ENCODE measurements at places on chromosomes 4 and X.

DNA sequence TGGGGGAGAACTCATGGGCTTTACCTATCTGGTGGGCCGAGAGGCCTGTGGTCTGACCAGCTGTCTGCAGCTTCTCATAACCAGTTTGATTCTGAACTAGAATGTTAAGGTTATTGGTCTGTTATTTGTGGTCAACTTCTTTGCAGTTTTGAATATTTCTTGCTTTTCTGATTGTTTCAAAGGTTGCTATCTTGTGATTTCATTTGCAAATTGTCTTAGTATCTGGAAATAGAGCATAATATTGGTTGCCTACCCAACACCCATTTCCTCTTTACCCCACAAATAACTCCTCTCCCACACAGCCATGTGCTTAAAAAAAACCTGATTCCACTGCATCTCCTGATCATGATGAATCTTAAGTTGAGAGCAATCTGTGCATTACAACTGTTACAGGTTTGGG is 39.1 kb upstream of the BMP2K start:
- no peak for DNase-seq

- DNase-seq, result no peak
Observed at GRCh38 chr4:104022831-104023230, 303.0 kb upstream of the TACR3 start.

DNA sequence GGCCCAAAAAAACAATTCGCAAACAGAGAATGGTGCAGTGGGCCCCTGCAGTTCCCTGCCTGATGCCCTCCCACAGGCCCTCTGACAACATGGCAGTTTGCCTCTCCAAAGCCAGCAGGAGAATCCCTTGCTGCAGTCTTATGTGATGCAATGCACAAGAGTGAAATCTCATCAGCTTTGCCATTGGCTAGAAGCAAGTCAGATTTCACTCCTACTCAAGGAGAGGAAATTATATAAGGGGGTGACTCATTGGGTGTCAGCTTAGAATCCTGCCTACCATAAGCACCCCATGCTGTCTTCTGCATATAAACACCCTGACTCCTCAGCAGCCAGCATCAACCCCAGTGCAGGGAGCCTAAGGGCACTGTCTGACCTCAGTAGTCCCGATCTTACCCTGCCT is 157.3 kb upstream of the LDB2 start:
- DNase-seq, result no peak

- no peak for DNase-seq
Observed at GRCh38 chrX:69097451-69098236, 67.6 kb downstream of the PJA1 start.

GRCh38 chr4:184306949-184307348 is 89.3 kb upstream of the ENPP6 start:
- no peak for DNase-seq

DNA sequence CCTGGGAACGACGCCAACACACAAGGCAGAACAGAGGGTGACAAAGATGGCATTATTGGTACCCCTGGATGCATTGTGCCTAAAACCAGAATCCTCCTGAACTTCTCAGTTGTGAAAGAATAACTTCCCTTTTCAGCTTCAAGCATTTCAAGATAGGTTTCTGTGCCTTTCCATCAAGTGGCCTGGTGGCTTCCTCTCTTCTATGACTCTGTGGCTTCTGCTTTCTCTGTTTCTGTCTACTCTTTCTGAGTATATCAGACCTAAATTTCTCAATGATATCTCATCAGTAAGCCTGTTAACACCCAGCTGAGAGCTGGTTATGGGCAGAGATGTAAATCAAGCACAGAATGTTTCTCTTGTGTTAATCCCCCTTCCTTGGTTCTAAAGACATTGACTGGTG is 21.4 kb upstream of the FAM9B start:
- no peak for DNase-seq

GRCh38 chr4:83993774-83994173 is 457.9 kb downstream of the GPAT3 start:
- DNase-seq, result no peak

GRCh38 chrX:118062817-118063615 is 53.6 kb downstream of the KLHL13 start:
- DNase-seq, result no peak

- no peak for DNase-seq
Observed at GRCh38 chrX:110421500-110422455, 63.1 kb downstream of the RTL9 start.

GRCh38 chr4:81629366-81629765 is 157.7 kb upstream of the RASGEF1B start:
- no peak for DNase-seq

DNA sequence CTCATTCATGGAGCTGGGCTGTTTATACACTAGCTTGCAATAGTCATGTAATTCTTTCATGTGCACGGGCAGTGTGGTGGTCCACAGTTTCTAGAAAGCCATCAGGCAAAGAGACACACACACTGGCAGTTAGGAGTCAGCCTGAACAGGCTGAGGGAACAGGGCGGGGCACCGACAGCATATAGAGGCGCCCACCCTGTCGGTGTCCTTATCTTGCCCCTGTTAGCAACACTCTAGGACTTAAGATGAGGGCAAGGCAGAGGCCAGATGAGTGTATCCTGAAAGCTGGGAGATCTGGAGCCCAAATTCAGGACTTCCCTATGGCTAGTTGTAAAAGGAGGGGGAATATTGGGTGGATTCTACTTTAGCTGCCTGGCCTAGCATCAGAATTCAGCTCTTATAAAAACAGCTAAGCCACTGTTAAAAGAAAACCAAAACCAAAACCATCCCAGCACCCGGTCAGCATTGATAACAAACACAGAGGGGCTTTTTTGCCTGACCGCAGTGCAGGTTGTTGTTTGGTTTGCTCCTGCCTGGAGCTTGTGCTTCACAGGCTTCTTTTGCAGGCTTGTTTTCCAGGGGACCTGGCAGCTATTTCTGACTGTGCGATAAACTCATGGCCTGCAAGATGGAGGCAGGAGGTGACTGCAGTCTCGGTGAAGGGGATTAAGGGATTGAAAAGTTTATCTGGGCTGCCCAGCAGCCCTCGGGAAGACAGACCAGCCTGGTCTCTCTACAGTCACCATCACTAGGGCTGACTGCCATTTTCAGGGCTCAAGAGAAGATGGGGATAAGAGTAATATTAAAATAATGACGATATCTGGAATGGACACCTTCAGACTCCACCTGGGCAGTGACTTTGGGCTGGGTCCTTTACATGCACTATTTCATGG is 638.9 kb downstream of the MID1IP1 start:
- no peak for DNase-seq

- DNase-seq, result no peak
Observed at GRCh38 chr4:2551118-2551517, 14.7 kb downstream of the FAM193A start.

All from tongue (tissue), 3 donors.